ENCODE measurements at places on chromosomes 1 and 21.
A peak's percentile ranks its signal among the peaks of the same experiment; 100 is the strongest.

GRCh38 chr1:28306301-28306949 lies 22.4 kb upstream of the MED18 start:
- no peak for DNase-seq

GRCh38 chr1:207840380-207840779 lies 70.5 kb downstream of the CD34 start:
- no peak for DNase-seq

DNA sequence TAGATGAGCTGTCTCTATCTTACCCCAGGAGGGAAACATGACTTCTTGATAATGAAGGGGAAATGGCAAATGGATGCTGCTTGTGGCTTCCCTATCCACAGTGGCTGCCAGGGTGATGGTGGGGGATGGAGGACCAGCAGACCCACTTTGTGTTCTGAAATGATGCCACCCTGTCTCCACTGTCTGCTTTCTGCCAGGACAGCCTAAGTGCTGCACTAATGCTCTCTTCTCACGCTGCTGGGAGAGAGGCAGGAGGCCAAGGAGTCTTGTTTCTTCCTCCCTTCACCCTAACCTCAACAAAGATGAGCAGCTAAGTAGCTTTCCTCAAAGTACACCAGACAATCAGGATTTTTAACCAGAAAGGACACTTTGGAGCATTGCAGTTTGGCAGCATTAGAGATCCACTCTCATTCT lies 36.6 kb downstream of the XCL1 start:
- no peak for DNase-seq

DNA sequence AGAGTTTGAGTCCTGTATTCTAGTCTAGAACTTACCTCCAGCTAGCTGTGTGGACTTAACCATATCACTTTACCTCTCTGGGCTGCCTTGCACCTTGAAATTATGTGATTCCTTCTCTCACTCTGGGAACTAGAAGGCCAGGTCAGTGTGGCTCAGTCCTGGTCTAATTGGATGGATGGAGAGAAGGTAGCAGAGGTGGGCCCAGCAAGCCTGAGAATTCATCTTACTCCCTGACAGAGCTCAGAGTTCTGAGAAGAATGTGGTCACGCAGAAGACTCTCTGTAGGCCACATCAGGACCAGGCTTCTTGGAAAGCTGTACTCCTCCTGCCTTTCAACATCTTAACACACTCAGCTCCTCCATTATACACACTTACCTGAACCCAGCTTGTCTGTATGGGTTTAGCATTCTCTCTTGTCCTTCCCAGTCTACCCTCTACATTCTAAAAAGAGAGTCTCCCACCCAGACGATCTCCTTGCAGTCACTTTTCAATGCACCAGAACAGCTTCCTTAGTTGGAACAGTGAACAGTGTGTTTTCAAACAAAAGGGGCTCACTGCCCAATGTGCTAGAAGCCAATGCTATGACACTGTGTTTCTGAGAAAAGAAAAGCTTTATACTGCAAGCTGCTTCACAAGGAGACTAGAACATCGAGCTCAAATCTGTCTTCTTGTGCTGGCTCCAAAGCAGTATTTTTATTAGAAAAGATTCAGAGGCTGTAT lies 60.5 kb downstream of the CAPN9 start:
- DNase-seq, result peak; percentile 67

- no peak for DNase-seq
Measured at GRCh38 chr1:3645247-3645646, 4.7 kb downstream of the WRAP73 start.

GRCh38 chr21:38080888-38081287 lies 164.6 kb upstream of the KCNJ6 start:
- DNase-seq, result no peak

- DNase-seq, result no peak
Measured at GRCh38 chr1:90839323-90839722, 122.2 kb upstream of the BARHL2 start.

DNA sequence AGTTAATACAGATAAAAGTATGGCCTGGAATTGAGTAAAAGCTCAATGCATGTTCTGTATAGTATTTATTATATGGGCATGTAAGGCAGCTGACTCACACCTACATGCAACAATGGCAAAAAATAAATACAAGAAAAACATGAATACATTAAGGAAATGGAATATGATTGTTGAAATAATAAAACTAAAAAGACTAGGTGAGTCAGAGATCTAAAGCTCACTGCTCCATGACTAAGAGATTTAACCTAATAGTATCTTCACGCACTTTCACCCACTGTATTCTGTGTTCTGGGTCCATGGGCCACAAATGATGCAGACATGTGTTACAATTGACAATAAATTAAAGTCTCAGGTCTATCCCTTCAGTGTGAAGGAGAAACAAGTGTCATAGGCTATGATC lies 607.0 kb downstream of the AGBL4 start:
- DNase-seq, result no peak

DNA sequence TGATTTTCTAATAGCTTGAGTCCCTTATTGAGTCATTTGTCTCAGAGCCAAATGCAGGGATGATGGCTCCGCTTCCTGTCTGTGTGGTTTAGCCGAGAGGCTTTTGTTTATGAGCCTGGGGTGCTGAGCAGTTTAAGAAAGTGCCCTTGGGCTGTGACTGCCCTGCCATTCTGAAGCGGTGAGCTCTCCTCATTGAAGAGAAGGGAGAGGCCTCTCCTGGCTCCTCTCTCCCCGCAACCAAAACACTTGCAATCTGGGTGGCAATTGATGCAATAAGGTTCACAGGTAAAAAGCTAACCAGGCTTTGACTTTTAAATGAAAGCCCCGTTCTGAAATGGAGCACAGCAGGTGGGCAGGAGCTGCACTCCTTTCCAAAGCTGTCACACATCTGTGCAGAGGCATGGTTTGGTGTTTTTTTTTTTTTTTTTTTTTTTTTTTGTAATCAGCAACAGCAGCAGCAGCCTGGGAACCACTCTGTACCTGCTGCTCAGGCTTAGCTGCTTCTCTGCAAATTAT lies 403.7 kb downstream of the SIPA1L2 start:
- no peak for DNase-seq

- DNase-seq, result peak; percentile 48
Measured at GRCh38 chr1:230191079-230191804, 124.2 kb downstream of the GALNT2 start.

GRCh38 chr1:11229203-11229602 lies 33.1 kb downstream of the MTOR start:
- DNase-seq, result no peak

DNA sequence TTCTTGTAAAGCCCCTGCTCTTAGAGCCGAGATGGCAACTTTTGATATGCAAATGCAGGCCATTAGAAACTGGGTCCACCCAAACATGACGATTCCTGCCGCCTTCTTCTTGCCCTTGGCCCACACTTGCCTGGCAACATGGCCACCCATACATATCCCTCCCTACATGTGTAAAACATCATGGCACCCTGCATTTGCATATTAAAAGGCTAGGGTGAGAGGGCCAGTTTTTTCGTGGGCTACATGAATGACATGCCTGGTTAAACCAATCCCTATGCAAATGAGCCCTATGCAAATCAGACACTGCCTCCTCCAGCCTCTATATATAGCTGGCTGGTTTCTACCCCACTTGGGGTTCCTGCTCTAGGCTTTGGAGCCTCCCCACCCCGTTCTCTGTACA lies 18.8 kb downstream of the PLA2G2A start:
- DNase-seq, result no peak

DNA sequence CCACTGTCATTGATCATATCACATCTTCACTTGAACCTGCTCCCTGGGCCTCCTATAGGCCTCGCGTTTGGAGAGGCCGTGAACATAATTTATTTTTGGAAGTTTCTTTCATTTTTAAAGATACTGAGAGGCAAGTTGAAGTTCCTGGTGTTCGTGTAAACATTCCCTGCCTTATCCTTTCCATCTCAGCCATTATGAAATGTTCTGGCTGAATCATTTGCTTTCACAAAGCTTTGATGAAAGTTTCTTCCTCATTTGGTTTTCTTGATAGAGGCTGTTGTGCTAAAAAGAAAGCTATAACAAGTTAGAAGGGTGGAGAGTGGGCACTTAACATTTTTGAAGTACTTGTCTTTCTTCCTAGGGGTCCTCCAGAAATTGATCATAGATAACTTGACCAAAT lies 15.5 kb downstream of the CAMTA1 start:
- no peak for DNase-seq

DNA sequence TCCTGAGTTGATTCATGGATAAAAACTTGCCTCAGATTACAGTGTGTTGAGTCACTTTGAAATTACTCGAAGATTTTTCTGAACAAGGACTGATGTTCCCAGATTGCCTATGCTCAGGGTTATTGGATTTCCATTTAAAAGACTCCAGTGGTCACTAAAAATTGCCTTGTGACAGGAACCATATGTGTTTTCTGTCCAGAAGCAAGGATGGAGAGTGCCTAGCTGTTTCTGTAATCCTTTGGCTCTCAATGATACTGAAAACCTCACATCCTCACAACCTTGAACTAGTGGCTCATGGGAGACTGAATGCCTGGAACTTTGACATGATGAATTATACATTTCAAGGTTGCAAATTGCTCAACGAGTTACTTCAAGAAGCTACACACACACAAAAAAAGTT lies 1271.8 kb downstream of the BRINP3 start:
- DNase-seq, result no peak

- DNase-seq, result peak; percentile 64
Measured at GRCh38 chr1:109396513-109396839, 1.2 kb downstream of the SORT1 start.

DNA sequence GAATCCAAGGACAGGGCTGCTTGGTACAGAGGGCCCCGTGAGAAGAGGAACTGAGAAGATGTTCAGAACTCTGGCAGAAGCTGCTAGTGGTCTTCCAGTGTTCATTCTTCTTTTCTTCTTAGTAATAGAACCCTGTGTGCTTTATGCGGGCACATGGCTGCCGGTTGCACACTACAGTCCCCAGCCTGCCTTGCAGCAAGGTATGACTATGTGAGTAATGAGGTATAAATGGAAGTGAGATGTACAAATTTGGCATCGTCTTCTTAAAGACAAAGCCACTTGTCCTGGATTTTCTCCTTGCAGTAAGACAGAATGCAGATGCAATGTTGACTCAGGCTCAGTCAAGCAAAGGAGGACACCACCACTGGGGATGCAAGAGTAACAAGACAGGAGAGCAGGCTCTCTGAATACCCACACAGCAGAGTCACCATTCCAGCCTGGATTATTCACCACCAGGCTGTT lies 15.0 kb upstream of the ATP1B1 start:
- no peak for DNase-seq

- DNase-seq, result no peak
Measured at GRCh38 chr1:41400225-41400624, 39.0 kb downstream of the FOXO6 start.

DNA sequence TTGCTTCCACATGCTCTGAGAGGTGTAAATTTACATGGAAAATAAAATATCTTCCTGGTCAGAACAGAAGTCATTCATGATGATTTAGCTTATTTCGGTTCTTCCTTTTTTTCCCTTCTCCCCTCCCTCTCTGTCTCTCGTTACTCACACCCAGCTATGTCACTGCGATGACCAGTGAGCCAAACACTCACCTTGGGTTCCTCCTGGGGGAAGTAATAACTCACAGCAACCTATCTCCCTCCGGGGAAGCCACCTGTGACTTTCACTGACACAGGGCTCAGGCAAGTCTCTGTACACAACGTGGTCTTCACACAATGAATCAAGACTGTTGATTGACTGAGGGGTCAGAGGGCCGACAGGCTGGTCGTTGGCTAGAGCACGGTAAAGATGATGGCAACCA lies 135.3 kb upstream of the VANGL1 start:
- no peak for DNase-seq

DNA sequence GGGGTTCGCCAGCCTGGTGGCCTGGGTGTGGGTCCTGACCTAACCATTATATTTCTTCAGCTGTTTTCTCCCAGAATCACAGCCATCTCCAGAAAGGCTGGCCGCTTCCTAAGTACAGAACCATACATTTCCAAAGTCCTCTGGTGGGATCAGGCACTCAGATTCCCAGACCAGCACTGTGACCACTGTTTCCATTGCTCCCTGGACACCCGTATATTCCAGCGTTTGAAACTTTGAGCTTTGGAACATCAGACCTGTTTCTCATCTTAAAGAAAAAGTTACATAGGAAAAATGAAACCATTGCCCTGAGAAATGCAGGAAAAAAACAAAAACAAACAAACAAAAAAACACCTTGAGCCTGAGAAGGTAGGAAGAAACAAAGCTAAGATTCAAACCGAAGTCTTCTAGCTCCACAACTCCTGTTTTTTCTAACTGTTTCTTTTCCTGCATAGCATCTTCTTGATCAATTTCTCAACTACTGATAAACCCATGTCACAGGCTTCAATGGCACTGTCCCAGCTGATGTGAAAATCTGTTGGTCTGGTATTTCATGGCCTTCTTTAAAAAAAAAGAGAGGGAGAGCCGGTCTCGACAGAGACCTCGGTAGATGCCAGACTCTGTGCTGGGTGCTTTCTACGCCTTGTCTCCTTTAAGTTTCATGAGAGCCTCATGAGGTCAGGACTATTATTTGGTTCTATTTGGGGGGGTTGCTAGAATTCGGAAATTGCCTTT lies 221.3 kb downstream of the TOMM20 start:
- DNase-seq, result no peak

GRCh38 chr1:5423109-5423508 lies 569.1 kb downstream of the NPHP4 start:
- DNase-seq, result no peak

DNA sequence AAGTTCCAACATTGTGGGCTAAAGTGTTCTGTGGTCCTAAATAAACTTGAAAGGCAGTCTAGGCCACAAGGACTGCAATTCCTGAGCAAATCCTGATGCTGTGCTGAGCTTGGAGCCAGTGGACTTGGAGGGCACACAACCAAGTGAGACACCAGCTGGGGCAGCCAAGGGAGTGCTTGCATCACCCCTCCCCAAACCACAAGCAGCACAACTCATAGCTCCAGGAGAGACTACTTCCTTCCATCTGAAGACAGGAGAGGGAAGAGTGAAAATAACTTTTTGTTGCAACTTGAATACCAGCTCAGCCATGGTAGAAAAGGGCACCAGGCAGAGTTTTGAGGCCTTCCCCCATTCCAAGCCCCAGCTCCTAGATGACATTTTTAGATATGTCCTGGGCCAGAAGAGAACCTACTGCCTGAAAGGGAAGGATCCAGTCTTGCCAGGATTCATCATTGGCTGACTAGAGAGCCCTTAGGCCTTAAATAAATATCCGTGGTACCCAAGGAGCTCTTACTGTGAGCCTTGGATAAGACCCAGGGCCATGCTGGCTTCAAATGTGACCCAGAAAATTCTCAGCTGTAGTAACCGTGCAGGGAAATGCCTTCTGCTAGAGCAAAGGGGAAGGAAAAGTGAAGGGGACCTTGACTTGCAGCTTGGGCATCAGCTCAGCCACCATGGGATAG lies 35.4 kb upstream of the LRRC8B start:
- DNase-seq, result no peak

DNA sequence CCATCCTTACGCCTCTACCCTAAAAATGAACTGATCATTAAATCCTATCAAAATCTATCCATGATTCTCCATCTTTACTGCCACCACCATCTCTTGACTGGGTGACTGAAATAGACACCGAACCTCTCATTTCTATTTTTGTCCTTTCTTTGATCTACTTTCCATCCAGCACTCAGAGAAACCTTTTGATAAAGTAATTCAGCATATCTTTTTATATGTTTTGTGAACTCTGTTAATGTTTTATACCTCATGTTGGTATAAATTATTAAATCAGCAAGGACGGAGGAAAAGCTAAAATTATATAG lies 13.0 kb downstream of the PCNX2 start:
- DNase-seq, result no peak

GRCh38 chr1:152959801-152960451 lies 10.5 kb upstream of the SPRR4 start:
- DNase-seq, result no peak

- no peak for DNase-seq
Measured at GRCh38 chr1:17066361-17067068, 12.7 kb upstream of the SDHB start.

- DNase-seq, result no peak
Measured at GRCh38 chr1:186420923-186421322, 40.0 kb downstream of the PDC start.

- no peak for DNase-seq
Measured at GRCh38 chr1:214276786-214277185, 4.2 kb upstream of the SMYD2 start.
